ENCODE measurements at places on chromosomes 3 and 15. TPM values are rescaled to one million over a fixed set of nuclear protein-coding genes. Genes with fewer than 3 reads are reported as not detected.

- H3K36me3 ChIP-seq: peaks cover 3% of the 10 kb centered on the region
- peaks cover 58% of the 10 kb centered on the region for H3K4me1 ChIP-seq
- H3K27ac ChIP-seq: peak overlapping the region; percentile 8
- H3K4me3 ChIP-seq: peak overlapping the region; percentile 19
- no peak for DNase-seq
These were observed 9.0 kb downstream of the TOP2B start for GRCh38 chr3:25655659-25656058.

DNA sequence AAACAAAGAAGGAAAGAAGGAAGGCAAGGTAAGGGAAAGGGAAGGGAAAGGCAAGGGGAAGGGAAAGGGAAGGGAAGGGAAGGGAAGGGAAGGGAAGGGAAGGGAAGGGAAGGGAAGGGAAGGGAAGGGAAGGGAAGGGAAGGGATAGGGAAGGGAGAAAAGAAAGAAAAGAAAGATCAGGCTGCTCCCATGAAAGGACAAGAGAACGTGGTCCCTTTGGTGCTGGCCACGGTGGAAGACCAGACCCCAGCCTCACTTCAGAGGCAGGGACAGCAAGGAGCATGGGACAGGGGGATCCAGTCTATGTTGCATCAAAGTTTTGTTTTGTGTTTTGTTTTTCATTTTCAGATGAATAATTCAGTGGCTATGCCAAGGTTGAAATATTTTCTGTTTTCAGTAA lies 111.4 kb upstream of the IGF1R start:
- DNase-seq: no peak
- H3K4me3 ChIP-seq: no peak overlapping the region
- no peak overlapping the region for H3K27ac ChIP-seq
- peaks cover 2% of the 10 kb centered on the region for H3K4me1 ChIP-seq
- H3K36me3 ChIP-seq: peaks cover 2% of the 10 kb centered on the region

- no peak overlapping the region for H3K27ac ChIP-seq
- H3K4me3 ChIP-seq: no peak overlapping the region
- no peak for DNase-seq
- H3K36me3 ChIP-seq: no peaks in the 10 kb centered on the region
- peaks cover 4% of the 10 kb centered on the region for H3K27me3 ChIP-seq
- H3K4me1 ChIP-seq: peaks cover 4% of the 10 kb centered on the region
These were observed 29.7 kb downstream of the AMOTL2 start for GRCh38 chr3:134344560-134344959.

DNA sequence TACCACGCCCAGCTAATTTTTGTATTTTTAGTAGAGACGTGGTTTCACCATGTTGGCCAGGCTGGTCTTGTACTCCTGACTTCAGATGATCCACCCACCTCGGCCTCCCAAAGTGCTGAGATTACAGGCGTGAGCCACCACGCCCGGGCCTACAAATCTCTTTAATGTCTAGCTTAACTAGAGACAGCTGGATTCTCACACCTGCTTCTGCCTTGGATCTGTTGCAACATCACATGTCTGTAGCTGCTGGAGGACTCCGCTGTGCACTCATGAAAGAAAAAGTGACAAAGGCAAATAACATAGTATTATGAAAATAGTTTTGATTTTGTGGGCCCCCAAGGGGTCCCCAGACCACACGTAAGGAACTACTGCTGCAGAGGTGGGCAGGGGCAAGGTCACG lies 85.9 kb downstream of the NCEH1 start:
- H3K4me3 ChIP-seq: no peak overlapping the region
- H3K36me3 ChIP-seq: peaks cover 5% of the 10 kb centered on the region
- H3K27ac ChIP-seq: no peak overlapping the region
- H3K4me1 ChIP-seq: peaks cover 2% of the 10 kb centered on the region
- peaks cover 6% of the 10 kb centered on the region for H3K27me3 ChIP-seq

Gene ADGRG7
- total RNA-seq: not detected

Gene NANOGP8
- total RNA-seq: not detected

Gene PRR20G
- total RNA-seq: not detected

Gene CSTA
- total RNA-seq: 2.2 TPM

Gene SYNPR
- total RNA-seq: not detected

Gene MRAS
- total RNA-seq: 0.13 TPM
